ENCODE measurements at places on chromosomes 1 and 21.
A peak's percentile ranks its signal among the peaks of the same experiment; 100 is the strongest.

- no peak for DNase-seq
Observed at GRCh38 chr21:21165063-21165645, 166.9 kb downstream of the NCAM2 start.

GRCh38 chr1:11485191-11485590 is 6.2 kb downstream of the DISP3 start:
- DNase-seq = no peak

- peak; percentile 72 for DNase-seq
Observed at GRCh38 chr1:159854693-159855192, 7.7 kb downstream of the VSIG8 start.

DNA sequence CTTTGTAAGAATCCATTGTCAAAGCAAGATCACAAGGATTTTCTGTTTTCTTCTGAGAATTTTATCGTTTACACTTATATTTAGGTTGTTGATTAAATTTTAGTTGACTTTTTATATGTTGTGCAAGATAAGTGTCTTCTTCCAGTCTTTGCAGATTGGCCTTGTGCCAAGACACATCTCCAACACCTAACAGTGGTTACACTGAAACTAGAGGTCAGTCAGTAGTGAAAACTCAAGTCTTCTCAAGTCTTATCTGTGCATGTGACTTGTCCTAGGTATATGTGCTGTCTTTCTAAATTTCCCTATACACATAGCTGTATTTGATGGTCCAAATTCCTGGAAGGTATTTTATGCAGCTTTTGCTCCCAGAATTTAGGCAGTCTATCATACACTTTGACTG is 1183.2 kb upstream of the B3GALT2 start:
- no peak for DNase-seq

GRCh38 chr1:26372039-26372438 is 511 bp downstream of the ZNF683 start:
- DNase-seq = no peak
